ENCODE measurements at places on chromosomes 7 and 10.
A peak's percentile ranks its signal among the peaks of the same experiment; 100 is the strongest.

- no peak for DNase-seq
Observed at GRCh38 chr7:19437446-19437845, 271.4 kb downstream of the POLR1F start.

DNA sequence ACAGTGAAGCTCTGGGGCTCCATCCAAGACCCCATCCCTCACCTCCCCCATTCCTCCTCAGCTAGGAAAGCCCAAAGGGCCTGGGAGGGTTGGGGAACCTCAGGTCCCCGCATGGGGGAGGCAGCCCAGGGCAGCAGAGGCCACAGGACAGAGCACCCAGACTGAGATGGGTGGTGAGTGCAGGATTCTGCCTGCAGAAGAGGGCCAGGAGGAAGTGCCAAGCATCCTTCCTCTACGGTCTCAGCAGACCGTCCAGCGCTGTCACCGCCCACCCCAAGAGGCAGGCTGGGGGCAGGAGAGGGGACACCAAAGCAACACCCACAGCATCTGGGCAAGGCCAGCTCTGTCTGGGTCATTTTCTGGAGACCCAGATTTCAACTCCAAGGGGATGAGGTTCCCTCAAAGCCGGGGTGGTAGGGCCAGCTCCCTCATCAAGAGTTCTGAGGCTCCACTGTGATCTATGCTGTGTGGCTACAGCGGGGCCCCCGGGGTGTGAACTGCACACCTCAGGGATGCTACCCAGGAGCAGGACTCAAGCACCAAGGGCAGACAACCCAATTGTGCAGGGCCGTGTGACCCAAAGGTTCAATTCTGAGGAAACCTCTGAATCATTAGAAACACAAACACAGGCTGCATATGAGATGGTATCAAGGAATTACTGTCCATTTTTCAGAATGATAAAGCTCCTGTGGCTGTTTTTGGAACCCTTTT is 46.8 kb downstream of the CAMK2B start:
- DNase-seq, result no peak

DNA sequence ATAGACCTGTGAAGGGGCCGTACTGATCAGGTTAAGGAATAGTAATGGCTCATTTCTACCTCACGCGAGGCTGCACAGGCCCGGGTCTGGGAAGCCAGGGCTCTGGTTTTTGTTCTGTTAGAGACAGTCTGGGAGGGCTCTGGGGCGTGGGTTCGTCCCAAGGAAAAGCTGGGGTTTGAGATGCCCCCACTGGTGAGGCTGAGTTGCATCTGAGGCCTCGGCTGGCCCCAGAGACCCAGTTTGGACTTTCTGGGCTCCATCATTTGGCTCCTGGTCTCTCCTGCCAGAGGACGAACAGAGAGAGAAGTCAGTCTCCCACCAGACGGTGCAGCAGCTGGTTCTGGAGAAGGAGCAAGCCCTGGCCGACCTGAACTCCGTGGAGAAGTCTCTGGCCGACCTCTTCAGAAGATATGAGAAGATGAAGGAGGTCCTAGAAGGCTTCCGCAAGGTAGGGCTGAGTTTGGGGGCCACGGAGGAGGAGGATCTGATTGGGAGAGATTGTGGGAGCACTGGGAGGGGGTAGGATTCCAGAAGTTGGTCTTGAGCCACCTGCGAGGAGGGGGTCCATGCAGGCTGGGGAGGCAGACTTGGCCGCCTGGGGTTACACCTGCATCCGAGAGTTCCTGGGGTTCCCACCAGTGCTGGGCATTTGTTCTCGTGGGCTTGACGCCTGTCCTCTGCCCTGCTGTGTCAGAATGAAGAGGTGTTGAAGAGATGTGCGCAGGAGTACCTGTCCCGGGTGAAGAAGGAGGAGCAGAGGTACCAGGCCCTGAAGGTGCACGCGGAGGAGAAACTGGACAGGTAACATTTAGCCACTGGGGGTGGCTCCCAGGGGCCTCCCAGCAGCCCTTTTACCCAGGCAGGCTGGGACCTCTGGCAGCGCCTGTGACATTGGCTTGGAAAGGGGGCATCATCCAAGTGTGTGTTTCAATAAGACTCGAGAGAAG is 22.5 kb upstream of the BTBD16 start:
- DNase-seq, result no peak

DNA sequence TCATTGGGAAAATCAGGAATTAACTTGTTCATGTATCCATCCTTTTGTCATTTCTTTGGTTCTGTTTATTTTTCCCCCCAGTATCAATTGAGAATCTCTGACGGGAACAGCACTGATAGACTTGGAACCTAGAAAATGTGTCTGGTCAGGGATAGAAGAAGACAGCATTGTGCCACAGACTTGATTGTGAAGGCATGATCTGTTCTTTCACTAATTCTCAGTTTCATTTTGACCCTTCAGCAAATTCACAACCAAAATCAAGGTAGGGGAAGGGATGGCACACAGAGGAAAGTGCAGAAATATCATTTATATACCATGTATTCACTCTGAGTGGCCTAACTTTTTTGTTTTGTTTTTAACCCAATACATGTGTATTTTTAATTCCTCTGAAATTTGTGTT is 106.8 kb downstream of the WNT2 start:
- DNase-seq, result no peak

DNA sequence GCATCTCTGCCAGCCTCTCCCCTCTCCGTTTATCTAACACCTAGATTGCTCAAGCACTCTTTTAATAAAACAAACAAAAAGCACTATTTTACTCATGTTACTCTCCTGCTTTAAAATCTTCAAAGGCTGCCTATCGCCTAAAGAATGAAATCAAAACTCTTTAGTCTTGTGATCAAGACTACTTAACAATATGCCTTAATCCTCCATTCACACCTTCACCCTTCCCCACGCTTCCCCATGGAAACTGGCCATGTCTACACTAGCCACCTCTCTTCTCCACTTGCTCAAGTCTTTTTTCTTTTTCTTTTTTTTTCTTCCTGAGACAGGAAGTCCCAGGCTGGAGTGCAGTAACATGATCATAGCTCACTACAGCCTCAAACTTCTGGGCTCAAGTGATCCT is 47.8 kb upstream of the TMEM213 start:
- DNase-seq, result no peak

GRCh38 chr7:116863936-116864500 is 1.6 kb downstream of the CAPZA2 start:
- no peak for DNase-seq

- DNase-seq, result no peak
Observed at GRCh38 chr10:110399106-110399964, 94.6 kb upstream of the SMNDC1 start.

- DNase-seq, result no peak
Observed at GRCh38 chr10:11210211-11210922, 192.7 kb downstream of the CELF2 start.

- no peak for DNase-seq
Observed at GRCh38 chr10:53102424-53102823, 329.8 kb upstream of the MBL2 start.

DNA sequence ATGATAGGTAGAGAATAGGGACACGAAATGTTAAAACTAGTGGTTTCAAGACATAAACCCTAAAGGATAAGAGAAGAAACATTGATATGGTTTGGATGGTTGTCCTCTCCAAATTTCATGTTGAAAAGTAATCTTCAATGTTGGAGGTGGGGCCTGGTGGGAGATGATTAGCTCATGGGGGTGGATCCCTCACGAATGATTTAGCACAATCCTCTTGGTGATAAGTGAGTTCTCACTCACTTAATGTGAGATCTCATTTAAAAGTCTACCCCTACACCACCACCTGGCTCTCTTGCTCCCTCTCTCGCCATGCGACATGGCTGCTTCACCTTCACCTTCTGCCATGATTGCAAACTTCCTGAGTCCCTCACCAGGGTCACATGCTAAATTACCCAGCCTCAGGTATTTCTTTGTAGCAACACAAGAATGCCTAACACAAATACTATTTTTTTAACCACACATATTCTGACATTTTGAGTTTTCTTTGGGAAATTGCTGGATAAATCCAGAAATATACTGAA is 242.4 kb upstream of the PHF14 start:
- no peak for DNase-seq

DNA sequence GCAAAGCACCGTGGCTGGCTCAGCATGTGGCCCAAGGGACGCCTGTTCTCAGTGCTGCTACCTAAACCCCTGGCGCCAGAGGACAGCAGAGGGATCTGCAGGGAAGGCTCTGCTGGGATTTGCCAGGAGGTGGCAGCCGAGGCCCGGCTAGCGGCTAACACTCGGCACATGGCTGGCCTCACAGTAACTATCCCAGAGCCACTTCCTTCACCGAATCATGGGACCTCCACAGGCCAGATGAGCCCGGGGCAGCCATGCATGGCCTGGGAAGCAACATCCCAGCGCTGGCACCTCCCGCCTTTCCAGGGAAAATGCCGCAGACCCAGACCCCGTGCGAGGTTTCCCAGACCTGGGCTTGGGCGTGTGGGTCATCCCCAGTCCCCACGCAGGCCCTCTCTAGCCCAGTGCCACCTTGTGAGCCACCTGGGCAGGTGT is 36.4 kb downstream of the DPYSL4 start:
- DNase-seq, result peak; percentile 72

- no peak for DNase-seq
Observed at GRCh38 chr10:34780818-34781380, 34.2 kb downstream of the PARD3 start.

DNA sequence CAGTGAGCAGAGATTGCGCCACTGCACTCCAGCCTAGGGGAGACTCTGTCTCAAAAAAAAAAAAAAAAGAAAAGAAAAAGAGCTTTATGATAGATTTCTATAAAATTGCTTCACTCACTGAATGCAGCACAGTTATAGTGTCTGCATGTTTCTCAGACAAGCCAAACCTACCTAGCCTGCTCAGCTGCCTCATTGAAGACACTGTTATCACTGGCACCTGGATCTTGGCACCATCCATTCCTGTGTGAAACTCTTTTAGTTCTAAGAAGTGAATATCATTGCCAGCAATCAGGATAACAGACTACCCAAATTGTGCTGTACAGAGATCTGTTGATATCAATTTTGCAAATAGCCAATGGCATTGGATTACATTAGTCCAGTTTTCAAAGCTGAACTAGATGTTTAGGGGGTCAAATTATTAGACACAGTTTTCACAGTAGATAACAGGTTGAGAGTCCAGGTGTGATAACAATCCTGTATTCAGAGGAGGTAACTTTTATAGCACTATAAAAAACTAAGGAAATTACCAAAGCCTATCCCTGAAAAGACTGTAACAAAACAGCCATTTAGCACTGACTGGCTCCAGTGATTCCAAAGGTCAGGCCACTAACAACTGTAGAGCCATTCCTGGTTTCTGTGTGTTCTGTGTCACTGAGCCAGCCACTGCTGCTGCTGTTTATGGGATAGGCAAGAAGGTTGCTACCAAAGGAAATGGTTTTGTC is 17.1 kb downstream of the PDSS1 start:
- DNase-seq, result no peak

DNA sequence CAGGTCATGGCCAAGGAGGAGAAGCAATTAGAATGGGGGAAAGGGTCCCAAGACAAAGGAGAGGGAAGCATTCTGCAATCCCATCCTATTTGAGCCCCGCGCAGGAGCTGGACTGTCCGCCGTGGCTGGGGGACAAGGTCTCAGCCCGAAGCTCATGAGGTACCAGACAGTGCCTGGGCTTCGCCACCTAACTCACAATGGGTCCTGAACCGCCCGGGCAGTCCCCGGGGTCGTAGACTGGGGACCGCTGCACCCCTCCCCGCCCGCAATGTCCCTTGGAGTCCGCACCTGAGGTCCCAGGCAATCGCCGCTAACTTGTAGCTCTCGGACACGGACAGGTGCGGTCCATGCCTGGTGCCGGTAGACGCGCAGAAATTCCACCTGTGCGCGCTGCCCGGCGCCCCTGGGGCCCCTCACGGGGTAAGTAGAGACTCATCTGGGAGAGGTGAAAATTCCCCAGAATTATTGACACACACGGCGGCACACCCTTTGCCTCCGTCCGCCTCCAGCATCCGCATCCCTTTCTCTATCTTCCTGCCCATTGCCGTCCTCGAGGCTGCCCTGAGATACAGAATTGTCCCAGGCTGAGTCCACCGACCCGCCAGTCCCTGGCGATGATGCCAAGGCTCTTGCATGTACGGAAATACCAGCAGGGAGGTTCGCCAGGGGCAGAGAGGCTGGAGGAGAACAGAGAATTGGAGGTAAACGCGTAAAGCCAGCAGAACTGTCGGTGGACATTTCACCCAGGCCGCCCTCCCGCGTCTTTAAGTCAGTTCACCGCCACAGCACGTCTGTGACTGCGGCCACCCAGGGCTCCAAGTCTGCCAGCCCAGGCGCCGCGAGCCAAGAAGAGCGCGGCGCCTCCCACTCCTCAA is 1.8 kb downstream of the CHRM2 start:
- no peak for DNase-seq

- DNase-seq, result no peak
Observed at GRCh38 chr7:106736508-106737201, 75.7 kb upstream of the CCDC71L start.

GRCh38 chr7:98283127-98283886 is 1.8 kb downstream of the BRI3 start:
- DNase-seq, result no peak

DNA sequence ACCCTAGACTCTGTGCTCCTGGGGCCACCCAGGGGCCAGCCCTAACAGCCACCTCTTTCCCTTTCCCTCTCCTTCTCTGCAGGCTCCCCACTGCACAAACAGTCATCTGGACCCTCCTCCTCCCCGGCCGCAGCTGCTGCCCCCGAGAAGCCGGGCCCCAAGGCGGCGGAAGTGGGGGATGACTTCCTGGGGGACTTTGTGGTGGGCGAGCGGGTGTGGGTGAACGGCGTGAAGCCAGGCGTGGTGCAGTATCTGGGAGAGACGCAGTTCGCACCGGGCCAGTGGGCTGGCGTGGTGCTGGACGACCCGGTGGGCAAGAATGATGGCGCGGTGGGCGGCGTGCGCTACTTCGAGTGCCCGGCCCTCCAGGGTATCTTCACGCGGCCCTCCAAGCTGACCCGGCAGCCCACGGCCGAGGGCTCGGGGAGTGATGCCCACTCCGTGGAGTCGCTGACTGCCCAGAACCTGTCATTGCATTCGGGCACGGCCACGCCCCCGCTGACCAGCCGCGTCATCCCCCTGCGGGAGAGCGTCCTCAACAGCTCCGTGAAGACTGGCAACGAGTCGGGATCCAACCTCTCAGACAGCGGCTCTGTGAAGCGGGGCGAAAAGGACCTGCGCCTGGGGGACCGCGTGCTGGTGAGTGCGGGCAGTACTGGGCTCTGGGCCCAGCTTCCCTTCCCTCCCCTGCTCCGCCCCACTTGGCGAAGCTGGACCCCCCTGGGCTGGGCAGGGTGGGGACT is 49.3 kb downstream of the CLIP2 start:
- no peak for DNase-seq

DNA sequence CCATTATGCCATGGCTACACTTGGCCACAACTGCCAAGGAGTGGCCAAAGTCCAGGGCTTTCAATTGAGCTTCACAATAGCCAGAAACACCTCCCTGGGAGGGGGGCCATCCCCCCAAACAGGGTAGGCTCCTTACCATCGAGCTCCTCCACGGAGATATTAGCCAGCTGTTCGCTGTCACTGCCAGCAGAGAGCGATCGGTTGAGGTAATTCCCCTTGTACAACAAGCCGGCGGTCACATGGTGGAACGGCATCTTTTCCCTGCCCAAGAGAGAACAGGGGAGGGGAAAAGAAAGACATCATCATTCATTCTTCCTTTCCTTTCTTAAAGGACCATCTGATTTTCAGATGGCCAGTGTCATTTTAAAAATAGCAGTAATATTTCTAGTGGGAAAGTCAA is 133.6 kb downstream of the CALN1 start:
- no peak for DNase-seq

GRCh38 chr7:102834999-102835398 is 77.8 kb upstream of the LRRC17 start:
- no peak for DNase-seq

All from T-helper 2 cell (primary cell).